Thoracic aorta (tissue), 2 donors: ENCODE measurements at places on chromosomes 6 and 20. TPM values are rescaled to one million over a fixed set of nuclear protein-coding genes. Genes with fewer than 3 reads are reported as not detected.

DNA sequence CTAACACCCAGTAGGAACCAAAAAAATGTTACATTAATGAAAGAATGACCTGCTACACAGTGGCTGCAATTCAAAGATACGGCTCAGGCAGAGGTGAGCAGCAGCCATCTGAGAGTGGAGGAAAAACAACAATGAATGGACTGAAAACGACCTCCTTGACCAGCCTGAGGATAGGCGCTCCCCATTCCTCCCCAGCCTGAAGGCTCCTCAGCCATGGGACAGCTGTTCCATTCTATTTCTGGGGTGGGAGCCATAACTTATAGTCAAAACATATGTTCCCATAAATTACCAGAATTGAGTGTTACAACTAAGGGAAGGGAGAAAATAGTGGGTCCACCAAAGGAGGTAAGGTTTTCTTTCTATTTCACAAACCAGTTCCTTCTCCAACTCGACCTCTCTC is 27.2 kb downstream of the FYN start:
- DNase-seq = no peak

DNA sequence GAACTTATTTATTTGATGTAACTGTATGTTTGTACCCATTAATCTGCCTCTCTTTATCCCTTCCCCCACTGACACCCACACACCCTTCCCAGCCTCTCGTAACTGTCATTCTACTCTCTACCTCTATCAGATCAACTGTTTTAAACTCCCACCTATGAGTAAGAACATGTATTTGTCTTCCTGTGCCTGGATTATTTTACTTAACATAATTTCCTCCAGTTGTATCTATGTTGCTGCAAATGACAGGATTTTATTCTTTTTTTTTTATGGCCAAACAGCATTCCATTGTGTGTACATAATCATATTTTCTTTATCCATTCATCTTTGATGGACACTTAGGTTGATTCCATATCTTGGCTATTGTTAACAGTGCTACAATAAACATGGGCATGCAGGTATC is 49.3 kb downstream of the PHACTR2 start:
- DNase-seq = no peak

Gene TNF
- 0.71 TPM for total RNA-seq

Gene NOX3
- total RNA-seq = not detected

- no peak for DNase-seq
Measured at GRCh38 chr20:31827059-31827458, 7.9 kb downstream of the MYLK2 start.

- DNase-seq = no peak
Measured at GRCh38 chr6:169428532-169428931, 174.9 kb upstream of the THBS2 start.

Gene KCNK16
- total RNA-seq = not detected

Gene NHSL1
- total RNA-seq = 13.3 TPM

Gene OR2H2
- not detected for total RNA-seq

Gene GNL1
- total RNA-seq = 39.0 TPM

- no peak for DNase-seq
Measured at GRCh38 chr20:62818592-62819493, 2.0 kb downstream of the COL9A3 start.
